ENCODE measurements at places on chromosomes 7 and 10.

DNA sequence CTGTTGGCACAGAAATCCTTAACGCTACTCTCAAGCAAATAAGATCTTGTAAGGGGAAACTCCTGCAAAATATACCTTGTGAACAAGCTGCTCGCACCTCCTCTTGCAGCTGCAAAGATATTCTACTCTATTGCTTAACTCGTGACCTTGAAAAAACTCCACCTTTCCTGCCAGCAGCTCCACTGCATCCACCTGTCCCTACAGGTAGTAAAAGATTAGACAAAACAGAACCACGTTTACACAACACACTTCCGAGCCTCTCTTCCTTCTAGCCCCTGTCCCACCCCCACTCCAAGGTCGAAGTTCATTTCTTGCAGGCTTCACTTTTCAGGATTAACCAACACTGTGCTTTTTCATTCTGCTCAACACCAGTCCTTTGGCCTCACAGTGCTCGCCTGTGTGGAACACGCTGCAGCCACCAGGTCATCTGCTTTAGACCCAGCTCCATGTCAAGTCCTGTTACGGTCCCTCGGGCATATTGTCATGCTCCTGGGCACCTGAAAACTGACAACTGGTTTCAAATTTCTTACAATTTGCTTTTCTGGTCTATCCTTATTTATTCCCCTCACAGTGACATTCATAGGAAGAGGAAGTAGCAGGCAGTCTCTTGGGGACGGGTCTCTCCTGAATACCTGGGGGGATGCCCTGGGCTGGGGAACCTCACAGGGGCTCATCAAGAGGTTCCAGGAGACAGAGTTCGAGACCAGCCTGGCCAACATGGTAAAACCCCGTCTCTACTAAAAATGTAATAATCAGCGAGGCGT, 165.8 kb upstream of the KLF14 start:
- DNase-seq = no peak

- no peak for DNase-seq
These were observed 85.0 kb downstream of the EMX2 start for GRCh38 chr10:117627561-117627960.

DNA sequence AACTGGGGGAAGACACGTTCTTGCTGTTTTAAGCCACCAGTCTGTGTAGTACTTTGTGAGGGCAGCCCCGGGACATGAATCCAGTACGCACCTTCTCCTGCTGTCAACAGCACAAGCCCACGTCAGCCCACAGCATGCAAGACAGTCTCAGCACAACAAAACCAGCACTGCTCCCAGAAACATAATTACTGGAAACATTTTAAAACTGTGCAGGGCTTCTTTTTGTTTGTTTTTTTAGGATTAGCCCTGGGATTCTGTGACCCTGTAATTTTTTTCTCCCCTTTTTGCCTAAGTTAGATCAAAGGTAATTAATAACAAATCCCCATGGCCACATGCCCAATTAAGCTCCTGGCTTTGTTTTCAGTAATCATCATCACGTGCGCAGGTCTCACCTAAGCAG, 87.5 kb downstream of the VOPP1 start:
- no peak for DNase-seq

- peak; percentile 28 for DNase-seq
These were observed 44.9 kb downstream of the SMURF1 start for GRCh38 chr7:99098824-99099498.

- no peak for DNase-seq
These were observed 1.5 kb downstream of the DOCK4 start for GRCh38 chr7:112204499-112205342.

DNA sequence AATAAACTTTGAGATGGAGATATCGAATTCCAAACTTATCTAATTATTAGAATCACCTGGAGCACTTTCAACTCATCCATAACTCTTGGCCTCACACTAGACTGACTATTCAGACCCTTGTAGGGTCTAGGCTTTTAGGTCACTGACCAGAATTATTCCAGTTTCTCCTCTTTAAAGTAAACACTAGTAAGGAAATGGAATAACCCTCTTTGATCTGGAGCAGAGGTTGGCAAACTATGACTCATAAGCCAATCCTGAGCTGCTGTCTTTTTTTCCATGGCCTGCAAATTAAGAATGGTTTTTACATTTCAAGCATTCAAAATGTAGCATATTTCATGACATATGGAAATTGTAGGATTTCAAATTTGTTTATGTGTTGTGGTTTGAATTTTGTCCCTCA, 1601.9 kb downstream of the REEP3 start:
- DNase-seq = no peak

DNA sequence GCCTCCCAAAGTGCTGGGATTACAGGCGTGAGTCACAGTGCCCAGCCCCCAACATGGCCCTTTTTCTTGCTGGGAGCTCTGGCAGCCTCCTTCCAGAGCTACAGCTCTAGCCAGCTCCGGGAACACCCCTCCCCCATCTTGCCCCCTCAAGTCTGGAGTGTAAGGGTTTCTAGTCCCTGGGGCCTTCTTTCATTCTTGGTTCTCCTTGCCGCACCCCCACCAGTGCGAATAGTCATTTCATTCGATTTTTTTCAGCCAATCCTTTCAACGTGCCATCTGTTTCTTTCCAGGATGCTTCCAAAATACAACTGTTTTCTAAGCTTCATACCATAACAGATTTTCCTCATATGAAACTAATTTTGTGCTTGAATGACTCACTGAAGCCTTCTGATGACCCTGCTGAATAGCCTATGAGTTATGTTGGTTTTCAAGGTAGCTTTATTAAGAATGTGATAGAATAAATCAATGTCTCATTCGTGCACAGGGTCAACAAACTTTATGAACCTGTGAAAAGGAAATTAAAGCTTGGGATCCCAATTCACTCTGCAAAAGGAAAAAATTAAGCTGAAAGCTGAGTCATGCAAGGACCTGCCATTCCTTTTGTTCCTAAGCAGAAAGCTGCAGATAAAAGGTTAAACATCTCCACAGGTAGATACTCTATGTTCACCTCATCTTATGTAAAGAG, 38.6 kb downstream of the CDC14C start:
- DNase-seq = no peak

GRCh38 chr10:120493411-120494312, 36.6 kb downstream of the PLPP4 start:
- DNase-seq = no peak

DNA sequence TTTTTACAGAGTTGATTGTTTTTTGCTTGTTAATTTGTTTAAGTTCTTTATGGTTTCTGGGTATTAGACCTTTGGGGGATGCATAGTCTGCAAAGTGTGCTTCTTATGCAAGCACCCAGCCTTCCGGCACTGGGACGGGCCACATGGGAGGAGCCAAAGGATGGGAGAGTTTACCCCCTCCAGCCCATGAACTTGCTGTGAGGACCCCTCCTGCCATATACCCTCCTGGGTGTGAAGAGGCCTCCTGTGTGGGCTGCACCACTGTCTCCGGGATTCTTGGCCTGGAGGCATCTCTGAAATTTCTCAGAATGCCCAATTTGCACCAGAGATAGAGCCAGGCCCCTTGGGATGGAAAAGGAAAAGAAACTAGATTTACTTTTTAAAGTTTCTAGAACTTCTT, 150.7 kb downstream of the MGMT start:
- no peak for DNase-seq

- peak; percentile 62 for DNase-seq
These were observed 216.9 kb downstream of the POLR1F start for GRCh38 chr7:19491821-19492452.

All from amniotic epithelial cell (primary cell).